Foreskin keratinocyte (primary cell): ENCODE measurements at places on chromosomes 7 and 10.

DNA sequence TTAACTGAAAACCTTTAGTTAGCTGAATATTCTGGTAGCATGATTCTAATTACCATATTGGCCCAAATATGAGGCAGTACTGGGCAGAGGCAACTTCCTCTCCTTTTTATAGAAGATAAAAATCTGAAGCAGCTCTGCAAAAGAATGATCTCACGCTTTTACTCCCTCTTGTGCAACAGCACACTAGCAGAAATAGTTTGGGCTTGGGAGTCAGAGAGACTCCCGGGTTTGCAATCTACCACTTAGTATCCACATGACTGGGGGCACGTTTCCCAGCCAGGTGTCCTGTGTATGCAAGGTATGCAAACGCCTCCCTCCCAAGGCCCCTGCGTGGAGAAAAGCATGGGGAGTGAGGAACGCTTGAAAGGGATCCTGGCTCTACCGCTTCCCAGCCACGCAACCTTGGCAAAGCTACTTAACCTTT, 47.2 kb upstream of the RHEB start:
- DNase-seq: no peak

GRCh38 chr7:150665089-150665748, 20.3 kb upstream of the GIMAP2 start:
- no peak for DNase-seq

DNA sequence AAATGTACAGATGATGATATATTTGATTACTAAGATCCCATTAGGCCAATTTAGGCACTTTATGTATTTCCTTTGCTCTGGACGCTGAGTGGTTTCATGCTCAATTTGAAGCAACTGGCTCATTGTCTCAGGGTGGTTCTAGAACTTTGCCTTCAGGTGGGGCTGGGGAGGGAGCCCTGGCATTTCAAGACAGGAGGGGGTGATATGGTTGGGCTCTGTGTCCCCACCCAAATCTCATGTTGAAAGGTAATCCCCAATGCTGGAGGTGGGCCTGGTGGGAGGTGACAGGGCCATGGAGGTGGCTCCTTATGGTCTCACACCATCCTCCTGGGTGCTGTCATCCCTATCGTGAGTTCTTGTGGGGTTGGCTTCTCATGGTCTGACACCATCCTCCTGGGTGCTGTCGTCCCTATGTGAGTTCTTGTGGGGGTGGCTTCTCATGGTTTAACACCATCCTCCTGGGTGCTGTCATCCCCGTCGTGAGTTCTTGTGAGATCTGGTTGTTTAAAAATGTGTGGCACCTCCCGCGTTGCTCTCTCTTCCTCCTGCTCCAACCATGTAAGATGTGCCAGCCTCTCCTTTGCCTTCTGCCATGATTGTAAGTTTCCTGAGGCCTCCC, 151.5 kb upstream of the KLF6 start:
- no peak for DNase-seq

GRCh38 chr7:78413568-78413967, 615.0 kb downstream of the PHTF2 start:
- no peak for DNase-seq

DNA sequence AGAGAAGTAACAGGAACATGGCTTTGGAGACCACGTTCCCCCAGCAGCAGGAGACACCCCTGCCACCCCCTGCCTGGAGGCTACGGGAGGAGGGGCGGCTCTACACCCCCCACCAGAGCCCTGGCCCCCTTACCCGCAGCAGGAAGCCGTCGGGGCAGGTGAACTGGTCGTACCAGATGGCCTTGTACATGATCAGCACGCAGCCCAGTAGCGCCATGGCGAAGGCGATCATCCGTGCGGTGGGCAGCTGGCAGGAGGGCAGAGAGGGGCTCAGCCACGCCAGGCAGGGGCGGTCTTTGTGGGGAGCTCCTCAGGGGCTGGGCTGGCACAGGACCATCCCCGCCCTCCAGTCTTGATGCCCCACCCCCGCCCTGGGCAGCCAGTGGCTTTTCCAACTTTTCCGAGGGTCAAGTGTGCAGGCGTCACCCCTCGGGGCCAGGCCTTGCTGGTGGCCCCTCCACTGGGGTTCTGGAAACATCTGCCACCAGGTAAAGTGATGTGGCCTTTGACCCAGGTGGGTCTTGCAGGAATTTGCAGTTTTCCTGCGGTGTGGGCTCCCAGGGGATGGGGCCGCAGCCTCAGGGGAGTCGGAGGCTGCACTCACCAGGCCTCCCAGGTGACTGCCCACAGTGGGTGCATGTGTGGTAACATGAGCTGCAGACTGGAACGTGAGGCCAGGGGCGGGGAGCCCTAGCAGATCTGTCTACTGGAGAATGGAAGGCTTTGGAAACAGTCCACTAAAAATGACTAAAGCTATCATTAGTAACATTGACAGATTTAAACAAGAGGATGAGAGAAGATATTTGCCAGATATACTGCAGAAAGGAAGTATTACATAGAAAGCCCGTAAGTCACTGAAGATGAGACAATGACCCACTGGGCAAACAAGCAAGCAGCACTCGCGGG, 9.7 kb downstream of the CALY start:
- DNase-seq: no peak
